Muscle of leg (tissue), 16 donors: ENCODE measurements at places on chromosomes 7 and 10. TPM values are rescaled to one million over a fixed set of nuclear protein-coding genes. Genes with fewer than 3 reads are reported as not detected.

Gene CD36
- polyA plus RNA-seq, result 230 TPM

Gene TCAF2
- 11.6 TPM for polyA plus RNA-seq

Gene OPALIN
- not detected for polyA plus RNA-seq

Gene ZNF853
- 15.9 TPM for polyA plus RNA-seq

GRCh38 chr7:43872406-43873110 lies 3.2 kb upstream of the MRPS24 start:
- DNase-seq, result peak; percentile 95

GRCh38 chr7:135744938-135745702 lies 3.5 kb downstream of the FAM180A start:
- no peak for DNase-seq

- peak; percentile 49 for DNase-seq
These were observed 650.5 kb upstream of the SORCS1 start for GRCh38 chr10:107814865-107815487.

DNA sequence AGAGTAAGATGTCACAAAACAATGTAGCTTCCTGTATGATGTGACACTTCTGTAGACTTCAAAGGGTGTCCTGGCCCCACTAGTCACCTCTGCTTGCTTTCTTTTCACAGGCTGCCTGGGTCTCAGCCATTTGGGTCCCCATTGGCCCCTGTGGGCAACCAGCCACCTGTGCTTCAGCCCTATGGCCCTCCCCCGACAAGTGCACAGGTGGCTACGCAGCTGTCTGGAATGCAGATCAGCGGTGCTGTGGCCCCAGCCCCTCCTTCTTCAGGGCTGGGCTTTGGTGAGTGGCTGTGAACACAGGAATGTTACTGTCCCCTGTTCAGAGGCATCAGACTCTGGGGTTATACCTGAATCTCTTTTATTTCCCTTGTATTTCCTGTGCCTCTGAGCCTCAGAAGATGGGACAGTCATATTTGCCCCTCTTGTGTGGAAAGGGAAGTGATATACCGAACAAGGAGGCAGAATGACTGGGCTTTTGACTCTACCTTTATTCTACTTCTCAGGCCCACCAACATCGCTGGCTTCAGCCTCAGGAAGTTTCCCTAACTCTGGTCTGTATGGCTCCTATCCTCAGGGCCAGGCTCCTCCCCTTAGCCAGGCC lies 15.4 kb downstream of the SEC24C start:
- DNase-seq, result no peak

DNA sequence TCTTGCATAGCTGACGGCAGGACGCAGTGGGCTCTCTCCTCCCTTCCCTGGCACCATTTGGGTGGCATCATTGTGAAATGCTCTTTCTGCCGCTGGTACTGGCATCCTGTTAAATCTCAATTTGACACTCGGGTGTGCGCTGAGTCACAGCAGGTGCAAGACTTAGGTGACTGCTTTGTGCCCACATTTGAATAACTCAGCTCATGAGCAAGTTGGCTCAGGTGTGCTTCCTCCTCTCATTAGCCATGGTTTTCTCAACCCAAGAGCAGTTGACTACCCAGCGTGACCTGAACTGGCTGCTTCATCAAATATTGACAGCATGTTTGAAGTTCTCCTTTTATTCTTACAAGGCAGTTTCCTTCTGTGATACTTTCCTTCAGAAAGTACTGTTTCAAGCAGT lies 24.6 kb upstream of the NFE2L3 start:
- DNase-seq, result no peak

- no peak for DNase-seq
These were observed 539 bp downstream of the PTCD1 start for GRCh38 chr7:99437946-99438572.
